ENCODE measurements at places on chromosomes 2 and 18. TPM values are rescaled to one million over a fixed set of nuclear protein-coding genes. Genes with fewer than 3 reads are reported as not detected.
A peak's percentile ranks its signal among the peaks of the same experiment; 100 is the strongest.

SLC14A1 gene
- 12.5 TPM for total RNA-seq

PCARE gene
- 1.4 TPM for total RNA-seq

HJURP gene
- 8.4 TPM for total RNA-seq

SNED1 gene
- 7.3 TPM for total RNA-seq

GRCh38 chr2:236960531-236960930 lies 125.2 kb upstream of the COPS8 start:
- H3K4me3 ChIP-seq = no peak overlapping the region
- H3K27ac ChIP-seq = no peak overlapping the region
- DNase-seq = no peak

- peak overlapping the region; percentile 94 for H3K27ac ChIP-seq
- no peak for DNase-seq
- no peaks in the 10 kb centered on the region for H3K27me3 ChIP-seq
- peak overlapping the region; percentile 98 for H3K4me3 ChIP-seq
Measured at GRCh38 chr2:200307724-200308545, 1.4 kb downstream of the SPATS2L start.

GRCh38 chr2:134912361-134912760 lies 6.3 kb upstream of the CCNT2 start:
- H3K4me1 ChIP-seq = peaks cover 2% of the 10 kb centered on the region
- H3K27me3 ChIP-seq = no peaks in the 10 kb centered on the region
- H3K36me3 ChIP-seq = no peaks in the 10 kb centered on the region
- H3K27ac ChIP-seq = no peak overlapping the region

- H3K4me1 ChIP-seq = peaks cover 5% of the 10 kb centered on the region
- H3K27ac ChIP-seq = no peak overlapping the region
- DNase-seq = no peak
- no peaks in the 10 kb centered on the region for H3K27me3 ChIP-seq
- H3K36me3 ChIP-seq = no peaks in the 10 kb centered on the region
Measured at GRCh38 chr2:160246356-160246755, 46.3 kb upstream of the ITGB6 start.

GRCh38 chr18:28422577-28422976 lies 245.6 kb upstream of the CDH2 start:
- H3K4me3 ChIP-seq = no peak overlapping the region
- no peaks in the 10 kb centered on the region for H3K27me3 ChIP-seq
- H3K36me3 ChIP-seq = no peaks in the 10 kb centered on the region
- DNase-seq = no peak
- no peak overlapping the region for H3K27ac ChIP-seq

GRCh38 chr2:113842919-113843736 lies 46.8 kb upstream of the ACTR3 start:
- no peaks in the 10 kb centered on the region for H3K4me1 ChIP-seq
- no peak for DNase-seq
- H3K27ac ChIP-seq = no peak overlapping the region
- H3K27me3 ChIP-seq = no peaks in the 10 kb centered on the region
- H3K4me3 ChIP-seq = no peak overlapping the region

DNA sequence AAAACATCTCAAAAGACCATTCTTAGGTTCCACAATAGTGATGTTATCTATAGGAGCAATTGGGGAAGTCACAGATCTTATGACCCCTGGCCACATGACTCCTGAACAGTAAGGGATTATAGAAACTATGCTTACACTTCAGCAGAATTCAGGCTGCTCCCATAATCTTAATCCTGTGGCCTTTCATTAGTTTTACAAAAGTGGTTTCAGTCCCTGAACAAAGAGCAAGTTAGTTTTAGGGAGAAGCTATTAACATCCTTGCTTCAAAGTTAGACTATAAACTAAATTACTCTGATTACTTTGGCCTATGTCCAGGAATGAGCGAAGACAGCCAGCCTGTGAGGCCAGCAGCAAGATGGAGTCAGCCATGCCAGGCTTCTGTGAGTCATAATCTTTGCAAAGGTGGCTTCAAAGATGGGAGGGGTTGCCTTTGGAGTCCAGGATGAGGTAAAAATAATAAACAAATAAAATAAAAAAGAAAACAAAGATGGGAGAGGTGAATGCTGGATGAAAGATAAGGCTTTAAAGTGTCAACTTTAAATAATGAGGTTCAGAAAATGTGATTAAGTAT lies 168.7 kb upstream of the NDUFV2 start:
- no peak overlapping the region for H3K4me3 ChIP-seq
- H3K27ac ChIP-seq = no peak overlapping the region
- no peak for DNase-seq
- H3K27me3 ChIP-seq = no peaks in the 10 kb centered on the region

DNA sequence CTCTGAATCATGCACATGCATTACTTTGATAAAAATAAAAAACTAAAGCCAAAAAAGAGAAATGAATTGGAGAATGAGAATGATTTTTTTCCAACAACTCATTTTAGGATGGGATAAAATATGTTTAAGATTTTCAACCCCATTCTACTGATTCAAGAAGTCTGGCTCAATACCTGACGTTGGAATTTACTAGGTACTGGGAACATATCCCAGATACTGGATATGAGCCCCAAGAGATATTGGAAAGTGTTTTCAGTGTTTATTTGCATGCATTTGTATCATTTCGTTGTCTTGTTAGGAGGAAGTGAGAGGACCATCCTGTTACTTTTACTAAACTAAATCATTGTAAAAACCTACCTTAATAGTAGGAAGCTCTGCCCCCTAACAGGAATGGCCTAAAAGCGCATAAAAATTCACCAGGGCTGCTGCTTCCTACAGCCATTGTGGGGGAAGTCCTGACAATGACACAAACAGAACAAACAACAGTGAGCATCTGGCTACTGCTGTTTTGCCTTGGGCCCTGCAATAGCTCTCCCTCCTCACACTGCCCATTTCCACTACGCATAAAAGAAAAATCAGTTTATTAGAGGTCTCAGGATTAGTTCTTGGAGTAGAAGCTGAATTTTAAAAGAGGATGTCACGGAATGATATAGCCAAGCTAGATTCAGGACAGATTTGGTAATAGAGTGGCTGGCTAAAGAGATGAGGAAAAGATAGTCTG lies 35.2 kb downstream of the ANKAR start:
- H3K27me3 ChIP-seq = no peaks in the 10 kb centered on the region
- no peak overlapping the region for H3K27ac ChIP-seq
- no peak overlapping the region for H3K4me3 ChIP-seq
- DNase-seq = no peak
- H3K36me3 ChIP-seq = peaks cover 32% of the 10 kb centered on the region
- no peaks in the 10 kb centered on the region for H3K4me1 ChIP-seq

All from heart left ventricle (tissue), 16 donors.